CD8-positive, alpha-beta memory T cell (primary cell): ENCODE measurements at places on chromosomes 3 and 15.

- no peak for DNase-seq
These were observed 44.3 kb downstream of the P2RY1 start for GRCh38 chr3:152879130-152879789.

GRCh38 chr3:114446600-114446999 is 152.8 kb downstream of the TIGIT start:
- DNase-seq, result no peak

- DNase-seq, result no peak
These were observed at the start of gene PPM1L for GRCh38 chr3:160755776-160756304. PPM1L (plus strand) TSS chr3:160756231.

GRCh38 chr15:25677719-25678499 is 185.2 kb downstream of the ATP10A start:
- no peak for DNase-seq

DNA sequence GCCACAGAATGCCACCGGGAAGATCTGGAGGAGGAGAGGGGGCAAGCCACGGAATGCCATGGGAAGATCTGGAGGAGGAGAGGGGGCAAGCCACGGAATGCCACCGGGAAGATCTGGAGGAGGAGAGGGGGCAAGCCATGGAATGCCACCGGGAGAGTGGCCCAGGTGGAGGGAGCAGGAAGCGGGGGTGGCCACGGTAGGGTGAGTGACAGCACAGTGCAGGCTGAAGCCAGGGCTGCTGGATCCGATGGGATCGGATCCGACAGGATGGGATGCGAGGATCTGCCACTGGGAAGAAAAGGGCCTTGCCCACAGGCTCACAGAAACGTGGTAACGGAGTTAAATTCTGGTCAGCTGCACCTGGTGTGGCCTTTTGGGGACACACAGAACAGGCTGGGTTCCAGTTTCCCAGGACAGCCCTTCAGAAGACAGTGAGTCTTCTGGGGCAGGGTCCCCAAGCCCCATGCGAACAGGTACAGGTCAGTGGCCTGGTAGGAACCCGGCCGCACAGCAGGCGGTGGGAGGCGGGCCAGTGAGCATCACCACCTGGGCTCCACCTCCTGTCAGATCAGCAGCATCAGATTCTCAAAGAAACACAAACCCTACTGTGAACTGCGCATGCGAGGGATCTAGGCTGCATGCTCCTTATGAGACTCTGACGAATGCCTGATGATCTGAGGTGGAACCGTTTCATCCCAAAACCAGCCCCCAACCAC is 58.8 kb downstream of the XXYLT1 start:
- no peak for DNase-seq

DNA sequence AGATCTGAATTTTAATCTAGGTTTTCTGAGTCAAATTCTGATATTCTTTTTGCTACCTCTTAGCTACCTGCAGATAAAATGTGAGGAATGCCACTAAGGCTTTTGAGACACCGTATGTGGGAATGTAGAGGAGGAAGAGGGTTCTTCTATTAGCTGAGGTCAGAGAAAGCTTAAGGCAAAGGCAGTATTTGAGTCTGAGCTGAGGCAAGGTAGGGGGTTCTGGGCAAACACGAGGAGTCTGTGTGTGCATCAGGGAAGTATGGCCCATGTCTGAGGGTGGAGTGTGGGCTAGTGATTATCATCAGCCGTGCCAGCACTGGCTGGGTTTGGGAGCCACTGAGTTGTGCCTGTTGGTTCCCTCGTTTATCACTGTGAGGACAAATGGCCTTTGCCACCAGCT is 181.1 kb downstream of the SOX2 start:
- DNase-seq, result no peak

DNA sequence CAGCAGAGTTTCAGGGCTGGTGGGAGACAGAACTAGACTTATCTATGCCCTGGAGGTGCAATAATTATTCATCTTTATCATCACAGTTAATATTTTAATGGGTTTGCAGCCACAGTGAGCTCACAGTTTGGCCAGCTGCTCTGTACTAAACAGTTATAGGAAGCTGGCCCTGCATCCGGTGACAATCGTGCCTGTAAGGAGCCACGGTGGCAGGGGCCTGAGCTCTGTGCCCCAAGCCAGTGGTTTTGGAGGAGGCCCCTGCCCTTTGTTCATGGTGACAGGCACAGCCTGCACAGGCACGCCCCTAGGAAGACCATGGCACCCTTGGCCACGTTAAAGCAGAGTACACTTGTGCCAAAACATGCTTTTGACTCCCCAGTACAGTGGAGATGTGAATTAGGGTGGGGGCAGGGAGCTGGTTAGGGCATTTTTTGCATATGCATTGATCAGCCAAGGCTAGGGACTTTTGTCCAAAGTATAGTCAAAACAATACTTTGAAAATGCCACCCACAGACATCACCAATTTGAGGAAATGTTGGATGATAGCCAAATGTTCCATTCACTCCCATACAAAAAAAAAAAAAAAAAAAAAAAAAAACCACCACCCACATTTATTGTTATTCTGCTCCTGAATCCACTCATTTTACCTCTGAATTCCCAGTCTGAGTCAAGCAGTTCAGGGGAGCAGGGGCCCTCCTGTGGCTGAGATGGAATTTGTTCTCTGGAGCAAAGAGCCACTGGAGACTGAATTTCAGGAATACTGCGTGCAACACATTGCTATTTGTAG is 3.4 kb upstream of the RFTN1 start:
- peak; percentile 59 for DNase-seq

- no peak for DNase-seq
These were observed 83.8 kb downstream of the PRICKLE2 start for GRCh38 chr3:64141476-64141875.

DNA sequence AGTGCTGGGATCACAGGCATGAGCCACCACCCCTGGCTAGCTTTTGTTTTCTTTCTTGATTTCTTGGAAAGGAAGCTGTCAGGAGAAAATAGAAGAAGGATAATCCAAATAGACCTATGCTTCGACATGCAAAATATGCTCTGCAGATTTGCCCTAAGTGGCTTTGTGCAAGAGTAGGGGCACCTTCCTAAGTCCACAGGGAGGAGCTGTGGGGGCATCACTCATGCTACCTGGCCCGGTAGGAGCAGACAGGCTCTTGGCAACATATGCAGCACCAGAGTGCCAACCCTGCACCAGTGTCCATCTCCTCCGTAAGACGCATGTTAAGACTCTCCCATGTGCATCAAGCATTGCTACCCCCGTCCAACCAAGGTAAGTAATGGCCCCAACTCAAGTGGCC is 190.7 kb upstream of the UBE2E1 start:
- no peak for DNase-seq

- DNase-seq, result no peak
These were observed 431.4 kb downstream of the PDCD6IP start for GRCh38 chr3:34229876-34230275.

GRCh38 chr3:9026320-9027045 is 63.2 kb upstream of the RAD18 start:
- DNase-seq, result no peak

DNA sequence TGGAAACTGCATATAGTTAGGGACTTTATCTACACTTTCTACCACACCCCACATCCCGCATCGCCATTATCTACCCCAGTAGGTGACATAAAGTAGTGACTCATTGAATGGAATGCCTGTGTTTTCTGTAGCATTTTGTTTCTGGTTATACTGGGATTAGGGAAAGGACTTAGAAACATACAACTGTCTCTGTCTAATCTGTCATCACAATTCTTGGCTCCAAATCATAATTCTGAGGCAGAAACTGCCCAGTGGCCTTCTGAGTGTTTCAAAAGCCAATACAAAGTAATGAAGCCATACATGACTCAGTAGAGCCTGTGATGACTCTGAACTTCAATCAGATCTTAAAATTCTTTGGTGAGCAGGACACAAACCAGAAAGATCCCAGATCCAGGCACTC is 115.7 kb upstream of the CHRM5 start:
- no peak for DNase-seq

- DNase-seq, result no peak
These were observed 327.4 kb downstream of the SHQ1 start for GRCh38 chr3:72520690-72521308.

DNA sequence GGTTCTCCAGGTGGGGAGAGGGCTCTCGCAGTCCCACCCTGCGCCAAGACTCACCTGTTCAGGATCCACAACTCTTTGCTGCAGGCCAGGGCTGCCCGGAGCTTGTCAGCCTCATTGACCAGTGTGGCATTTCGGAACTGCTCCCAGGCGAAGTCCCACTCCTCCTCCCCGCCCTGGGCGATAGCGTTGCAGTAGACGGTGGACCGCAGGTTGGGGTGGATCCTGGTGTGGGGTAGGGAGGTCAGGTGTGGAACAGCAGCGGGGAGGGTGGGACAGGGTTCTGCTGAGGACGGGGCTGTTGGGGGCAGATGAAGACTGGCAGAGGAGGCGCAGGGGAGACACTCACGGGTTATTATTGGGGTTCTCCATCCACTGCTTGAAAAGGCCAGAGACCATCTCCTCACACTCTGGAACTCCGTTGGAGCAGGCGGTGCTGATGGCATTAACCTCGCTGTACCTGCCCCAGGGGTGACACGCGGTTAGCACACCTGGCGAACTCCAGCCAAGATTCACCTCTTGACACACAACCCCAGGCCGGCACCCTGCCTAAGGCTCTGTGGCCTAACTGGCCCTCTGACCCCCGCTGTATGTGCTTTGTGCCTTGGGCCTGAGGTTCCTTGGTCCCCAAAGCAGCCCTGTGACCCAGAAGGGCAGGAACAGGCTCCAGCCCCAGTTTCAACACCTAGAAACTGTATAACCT is 16.1 kb downstream of the MESP2 start:
- no peak for DNase-seq

DNA sequence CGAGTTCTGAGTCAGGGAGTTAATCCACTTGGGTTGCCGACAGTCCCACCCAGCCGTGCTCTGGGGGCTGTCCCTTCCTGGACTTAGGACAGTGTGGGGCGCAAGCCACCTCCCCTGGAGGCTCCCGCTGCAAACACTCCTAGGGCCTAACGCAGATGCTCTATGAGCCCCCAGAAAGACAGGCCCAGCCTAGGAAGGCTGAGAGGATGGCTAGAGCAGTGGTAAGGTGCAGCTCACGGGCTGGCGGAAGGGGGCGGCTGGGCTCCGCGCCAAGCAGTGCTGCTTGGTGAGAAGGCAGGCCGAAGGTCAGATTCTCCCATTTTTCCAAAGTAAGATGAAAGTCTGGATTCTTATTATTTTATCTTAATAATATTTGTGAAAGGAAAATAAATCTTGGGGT is 84.6 kb upstream of the ALDH1L1 start:
- DNase-seq, result no peak

DNA sequence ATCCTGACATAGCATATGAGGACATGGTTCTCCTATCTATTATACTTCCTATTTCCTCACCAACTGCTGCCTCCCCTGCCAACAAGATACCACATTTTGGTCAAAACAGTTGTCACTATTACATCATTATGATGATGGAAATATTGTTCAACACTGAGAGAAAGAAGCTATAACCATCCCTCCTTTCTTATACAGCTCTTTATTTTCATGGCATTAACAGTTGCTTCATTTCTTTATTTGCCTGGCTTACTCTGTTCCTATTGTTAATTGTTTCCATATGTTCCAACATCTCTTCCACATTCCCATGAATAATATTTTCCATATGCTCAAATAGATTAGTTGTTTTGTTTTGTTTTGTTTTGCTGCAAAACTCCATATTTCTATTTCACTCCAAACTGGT is 40.8 kb upstream of the FILIP1L start:
- DNase-seq, result no peak

DNA sequence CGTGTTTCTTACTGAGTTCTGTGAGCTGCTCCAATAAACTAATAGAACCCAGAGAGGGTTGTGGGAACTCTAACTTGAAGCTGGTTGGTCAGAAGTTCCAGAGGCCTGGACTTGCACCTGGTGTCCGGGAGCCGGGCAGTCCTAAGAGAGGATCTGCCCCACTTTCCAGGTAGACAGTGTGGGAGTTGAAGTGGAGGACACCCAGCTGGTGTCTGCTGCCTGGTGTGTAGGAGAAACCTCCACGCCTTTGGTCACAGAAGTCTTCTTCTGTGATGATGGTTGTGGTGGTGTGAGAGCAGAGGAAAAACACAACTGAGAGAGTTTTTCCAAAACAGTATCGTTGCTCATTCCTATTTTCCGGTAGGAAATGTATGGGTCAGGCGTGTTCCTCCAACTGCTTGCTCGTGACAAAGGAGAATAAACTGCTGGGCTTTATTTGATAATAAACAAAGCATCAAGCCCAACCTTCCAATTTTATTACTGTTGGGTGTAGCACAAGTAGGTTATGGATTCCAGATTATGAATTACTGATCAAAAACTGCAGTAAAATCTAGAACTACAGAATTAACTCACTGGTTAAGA is 137.0 kb downstream of the KLF13 start:
- no peak for DNase-seq

DNA sequence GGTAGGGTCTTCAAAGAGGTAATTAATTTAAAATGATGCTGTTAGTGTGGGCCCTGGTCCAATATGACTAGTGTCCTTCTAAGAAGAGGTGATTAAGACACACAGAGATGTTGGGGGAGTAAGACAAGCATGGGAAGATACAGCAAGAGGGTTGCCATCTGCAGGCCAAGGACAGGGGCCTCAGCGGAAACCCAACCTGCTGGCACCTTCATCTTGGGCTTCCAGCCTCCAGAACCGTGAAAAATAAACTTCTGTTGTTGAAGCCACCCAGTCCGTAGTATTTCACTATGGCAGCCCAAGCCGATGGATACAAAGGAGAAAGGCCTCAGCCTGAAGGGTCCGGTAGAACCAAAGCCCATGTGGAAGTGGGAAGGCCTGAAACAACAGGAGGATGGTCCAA is 161.7 kb upstream of the UBE2E1 start:
- no peak for DNase-seq

DNA sequence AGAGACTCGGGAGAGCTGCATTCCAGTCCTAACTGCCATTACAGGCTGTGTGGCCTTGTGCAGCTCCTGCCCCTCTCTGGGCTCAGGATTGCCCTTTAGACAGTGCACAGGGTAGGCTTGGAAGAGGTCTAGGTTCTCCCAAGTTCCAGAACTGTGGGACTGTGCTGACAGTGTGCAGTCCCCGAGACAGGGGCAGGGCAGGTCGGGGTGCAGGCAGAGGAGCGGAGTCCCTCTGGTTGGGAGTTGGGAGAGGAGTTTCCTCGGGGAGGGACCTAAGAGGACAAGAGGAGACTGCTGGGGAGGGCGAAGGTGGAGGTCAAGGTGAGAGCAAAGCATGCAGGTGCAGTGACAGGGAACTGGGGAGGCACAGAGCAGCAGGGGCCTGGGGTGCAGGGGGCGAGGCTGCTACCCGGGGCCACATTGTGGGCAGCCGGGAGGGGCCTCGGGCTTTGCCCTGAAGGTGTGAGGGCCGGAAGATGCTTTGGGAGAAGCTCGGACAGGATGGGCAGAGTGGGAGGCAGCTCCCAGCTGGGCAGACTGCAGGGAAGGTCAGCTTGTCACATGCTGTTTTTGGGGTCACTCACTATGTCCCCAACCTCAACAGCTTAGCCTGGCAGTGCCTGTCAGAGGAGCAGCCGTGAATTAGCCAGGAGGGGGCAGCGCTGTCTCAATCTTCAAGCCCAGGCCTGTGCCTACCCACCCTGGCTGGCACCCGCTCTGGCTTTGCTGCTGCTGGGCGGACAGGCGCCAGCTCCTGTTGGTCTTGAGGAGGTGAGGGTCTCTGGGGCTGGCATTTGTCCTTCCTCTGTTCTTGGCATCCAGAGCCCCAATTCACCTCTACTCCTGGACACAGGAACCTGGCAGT is 15.4 kb upstream of the CSPG4 start:
- peak; percentile 64 for DNase-seq
